Inflammatory macrophage treated with lipopolysaccharide for 1 hour (primary cell): ENCODE measurements at places on chromosomes 12 and 14.
A peak's percentile ranks its signal among the peaks of the same experiment; 100 is the strongest.

DNA sequence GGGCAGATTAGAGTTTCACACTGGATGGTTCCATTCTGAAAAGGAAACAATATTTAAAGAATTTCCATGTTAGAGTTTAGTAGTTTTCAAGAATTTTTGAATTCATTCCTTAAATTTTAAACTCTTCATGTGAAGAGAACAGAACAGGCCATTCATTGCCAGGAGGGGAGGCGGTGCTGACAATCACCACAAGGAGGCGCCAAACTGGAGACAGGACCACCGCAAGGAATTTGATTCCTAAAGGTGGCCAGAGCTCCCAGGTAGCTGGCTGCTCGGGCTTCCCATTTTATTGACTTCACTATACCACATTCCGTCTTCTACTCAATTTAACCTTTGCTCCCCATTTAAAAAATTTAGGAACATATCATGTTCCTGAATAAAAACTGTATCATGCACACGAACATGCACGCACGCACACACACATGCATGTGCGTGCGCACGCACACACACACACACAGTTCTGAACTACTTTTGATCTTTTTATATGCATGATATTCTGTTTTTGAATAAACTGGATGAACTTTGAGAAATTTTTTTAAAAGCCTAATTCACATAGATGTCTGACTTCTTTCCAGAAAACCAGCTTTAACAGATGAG lies 101.2 kb downstream of the NELL2 start:
- DNase-seq, result no peak

DNA sequence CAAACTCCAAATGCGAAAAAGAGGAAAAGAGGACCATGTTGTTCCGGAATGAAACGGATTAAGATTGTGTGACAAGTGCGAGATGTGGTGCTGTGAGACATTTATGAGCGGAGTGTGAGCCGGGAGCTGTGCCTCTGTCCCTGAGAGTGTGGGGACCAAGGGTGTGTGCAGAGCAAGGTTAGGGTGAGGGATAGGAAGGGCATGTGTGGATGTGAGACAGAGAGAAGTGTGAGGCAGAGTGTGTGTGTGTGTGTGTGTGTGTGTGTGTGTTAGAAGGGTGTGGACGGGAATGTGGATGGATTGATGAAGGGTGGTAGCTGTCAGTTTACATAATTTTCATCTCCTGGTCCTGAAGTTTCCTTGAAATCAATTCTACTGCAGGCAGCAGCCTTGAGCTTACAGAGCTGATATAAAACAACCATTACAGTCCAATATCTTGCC lies 4.3 kb upstream of the OTX2 start:
- no peak for DNase-seq

DNA sequence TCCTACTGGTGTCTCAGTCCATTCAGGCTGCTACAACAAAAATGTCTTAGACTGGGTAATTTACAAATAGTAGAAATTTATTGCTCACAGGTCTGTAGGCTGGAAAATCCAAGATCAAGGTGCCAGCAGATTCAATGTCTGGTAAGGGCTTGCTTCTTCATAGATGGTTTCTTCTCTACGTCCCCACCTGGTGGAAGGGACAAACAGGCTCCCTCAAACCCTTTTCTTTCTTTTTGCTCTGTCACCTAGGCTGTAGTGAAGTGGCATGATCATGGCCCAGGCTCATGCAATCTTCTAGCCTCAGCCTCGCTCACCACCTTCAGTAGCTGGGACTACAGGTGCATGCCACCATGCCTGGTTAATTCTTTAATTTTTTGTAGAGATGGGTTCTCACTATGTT lies 106.8 kb upstream of the RPH3A start:
- DNase-seq, result peak; percentile 2

GRCh38 chr12:34601689-34602088 lies 579.4 kb downstream of the ALG10 start:
- DNase-seq, result no peak

DNA sequence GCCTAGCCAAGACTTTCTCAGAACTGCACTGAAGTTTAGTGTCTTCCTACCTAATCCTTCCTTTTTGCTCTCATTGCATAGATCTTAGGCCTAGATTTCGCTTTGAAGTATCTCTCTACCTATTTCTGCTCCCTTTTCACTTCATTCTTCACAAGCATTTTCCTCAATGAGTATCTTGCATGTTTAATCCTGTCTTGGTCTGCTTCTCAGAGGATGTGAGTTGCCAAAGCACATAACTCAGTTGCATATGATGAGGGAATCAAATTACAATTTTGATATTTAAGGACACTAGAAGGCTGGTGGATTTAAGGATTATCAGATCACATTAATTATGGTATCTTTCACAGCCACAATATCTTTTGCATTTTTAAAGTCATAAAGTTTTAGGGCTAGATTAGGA lies 195.5 kb upstream of the DAAM1 start:
- DNase-seq, result no peak

GRCh38 chr12:132955094-132956010 lies 754 bp downstream of the ZNF605 start:
- DNase-seq, result peak; percentile 59

DNA sequence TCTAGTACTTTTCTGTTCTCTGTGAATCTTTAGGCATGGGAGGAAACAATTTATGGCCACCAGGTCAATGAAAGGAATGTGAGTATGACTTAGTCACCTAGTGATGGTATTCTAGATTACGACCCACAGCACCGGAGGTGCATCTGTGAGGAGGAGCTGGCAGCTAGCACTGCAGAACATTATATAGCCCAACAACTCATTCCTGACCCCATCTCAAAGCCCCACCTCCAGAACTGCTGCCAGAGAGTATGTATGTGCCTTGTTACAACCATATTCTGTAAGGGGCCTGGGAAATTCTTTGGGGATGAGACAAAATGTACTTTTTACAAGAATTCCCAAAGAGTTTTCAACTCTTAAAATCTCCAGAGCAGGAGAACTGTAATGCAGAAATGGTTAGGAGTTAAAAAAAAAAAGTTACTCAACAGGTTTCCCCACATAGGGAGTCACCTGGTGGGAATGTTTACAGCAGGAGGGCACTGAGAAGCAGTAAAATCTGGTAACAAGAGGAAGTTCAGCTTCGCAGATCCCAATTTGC lies 34.9 kb upstream of the CERS5 start:
- no peak for DNase-seq
